Right atrium auricular region (tissue), 2 donors: ENCODE measurements at places on chromosomes 7 and 10.

DNA sequence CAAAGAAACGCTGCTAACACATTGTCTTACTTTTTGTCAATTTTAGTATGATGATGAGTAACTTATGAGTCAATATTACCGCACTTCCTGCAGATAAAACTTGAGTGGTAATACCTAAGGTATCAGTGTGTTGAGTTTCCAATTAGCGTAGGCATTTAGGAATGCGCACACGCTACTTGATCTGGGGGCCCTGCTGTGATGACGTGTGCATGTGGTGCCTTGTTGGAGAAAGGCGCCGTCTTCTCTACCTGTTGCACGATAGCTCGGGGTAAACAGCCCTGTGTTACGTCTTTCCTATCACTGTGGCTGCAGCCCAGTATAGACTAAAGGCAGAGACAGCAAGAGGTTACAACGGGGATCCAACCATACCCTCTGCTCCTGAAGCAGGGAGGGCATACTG is 476.8 kb upstream of the ADARB2 start:
- no peak for DNase-seq

GRCh38 chr7:134766779-134767519 is 12.5 kb upstream of the CALD1 start:
- no peak for DNase-seq

DNA sequence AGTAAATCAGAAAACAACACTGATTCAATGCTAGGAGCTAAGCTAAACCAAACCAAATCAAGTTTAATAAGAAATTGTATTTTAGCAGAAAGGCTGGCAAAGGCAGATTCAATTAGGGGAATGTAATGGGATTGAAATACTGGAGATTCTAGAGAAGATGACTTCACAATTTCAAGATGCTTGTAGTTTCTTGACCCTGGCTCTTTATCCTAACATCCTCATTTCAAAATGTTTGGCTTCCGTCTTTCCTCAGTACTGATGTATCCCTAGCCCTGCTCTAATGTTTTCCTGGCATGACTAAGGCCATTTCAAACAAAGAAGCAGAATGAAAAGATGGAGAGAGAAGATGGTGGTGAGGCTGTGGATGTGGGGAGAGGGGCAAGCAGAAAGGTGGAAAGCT is 2.7 kb upstream of the JCAD start:
- no peak for DNase-seq

GRCh38 chr7:94250124-94250523 is 144.6 kb upstream of the COL1A2 start:
- DNase-seq = no peak

DNA sequence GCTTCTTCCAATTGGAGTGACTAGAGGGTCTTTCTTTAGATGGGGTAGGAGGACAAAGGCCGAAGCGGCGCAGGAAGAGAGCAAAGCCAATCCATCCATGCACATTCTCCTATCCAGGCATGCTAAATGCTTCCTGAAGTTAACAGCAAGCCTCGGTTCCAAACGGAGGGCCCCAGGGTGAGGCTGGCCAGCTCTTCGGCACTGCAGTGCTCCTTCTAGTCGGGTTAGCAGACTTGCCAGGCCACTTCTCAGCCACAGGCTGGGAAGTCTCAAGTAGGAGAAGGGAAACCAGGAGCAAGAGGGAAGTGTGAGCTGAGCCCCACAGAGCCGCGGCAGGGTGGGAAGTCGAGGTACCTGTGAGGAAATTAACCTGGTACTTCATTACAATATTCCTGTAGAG is 253.8 kb upstream of the INHBA start:
- DNase-seq = no peak

GRCh38 chr7:128707752-128708151 is 31.4 kb upstream of the CALU start:
- DNase-seq = no peak

DNA sequence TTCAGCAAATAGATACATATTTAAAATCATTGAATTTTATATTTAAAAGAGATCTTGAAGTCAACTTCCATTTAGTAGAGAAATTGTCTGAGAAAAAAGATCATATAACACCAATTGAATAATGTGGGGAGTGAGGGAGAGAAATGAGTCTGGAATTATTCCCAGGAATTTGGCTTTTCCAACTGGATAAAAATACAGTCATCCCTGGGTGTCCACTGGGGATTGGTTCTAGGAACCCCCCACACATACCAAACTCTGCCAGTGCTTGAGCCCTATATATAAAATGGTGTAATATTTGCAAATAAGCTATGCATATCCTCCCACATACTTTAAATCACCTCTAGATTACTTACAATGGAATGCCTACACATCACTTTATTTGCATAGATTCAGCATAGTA is 162.8 kb upstream of the SEMA3C start:
- no peak for DNase-seq

DNA sequence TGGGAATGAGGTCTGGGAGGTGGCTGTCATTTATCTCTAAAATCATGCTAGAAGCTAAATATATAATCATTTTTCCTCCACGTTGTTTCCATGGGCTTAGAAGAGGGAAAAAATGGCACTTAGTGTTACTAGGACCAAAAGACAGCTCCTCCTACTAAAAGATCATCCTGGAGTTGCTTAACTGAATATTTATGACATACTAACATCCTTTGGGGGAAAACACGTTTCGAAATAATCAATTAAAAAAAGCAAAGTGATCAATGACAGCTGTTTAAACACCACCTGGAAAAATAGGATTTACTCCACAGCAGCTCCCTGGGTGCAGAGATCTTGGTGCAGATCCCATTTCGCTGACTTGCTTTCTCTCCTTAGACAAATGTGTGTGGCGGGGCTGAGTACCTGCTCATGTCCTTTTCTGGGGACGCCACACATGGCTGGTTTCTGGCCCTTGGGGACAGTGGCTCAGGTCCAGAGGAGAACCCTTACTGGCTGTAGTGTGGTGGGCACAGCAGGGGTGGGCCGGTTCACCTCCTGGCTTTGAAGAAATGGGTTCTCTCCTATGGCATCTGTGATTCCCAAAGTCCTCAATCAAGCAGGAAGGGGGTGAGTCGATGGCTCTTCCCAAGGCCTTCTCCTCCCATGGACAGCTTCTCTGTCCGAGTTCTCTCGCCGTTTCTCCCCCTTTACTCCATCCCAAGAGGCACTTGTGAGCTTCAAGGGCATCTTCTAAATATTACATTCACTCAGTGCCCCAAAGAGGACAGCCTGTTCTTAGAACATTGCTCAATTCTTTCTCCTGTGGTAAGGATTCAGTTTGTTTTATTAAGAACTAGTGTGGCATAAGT is 156.4 kb upstream of the KLF14 start:
- no peak for DNase-seq

- DNase-seq = no peak
Measured at GRCh38 chr7:1672851-1673486, 2.9 kb downstream of the ELFN1 start.

DNA sequence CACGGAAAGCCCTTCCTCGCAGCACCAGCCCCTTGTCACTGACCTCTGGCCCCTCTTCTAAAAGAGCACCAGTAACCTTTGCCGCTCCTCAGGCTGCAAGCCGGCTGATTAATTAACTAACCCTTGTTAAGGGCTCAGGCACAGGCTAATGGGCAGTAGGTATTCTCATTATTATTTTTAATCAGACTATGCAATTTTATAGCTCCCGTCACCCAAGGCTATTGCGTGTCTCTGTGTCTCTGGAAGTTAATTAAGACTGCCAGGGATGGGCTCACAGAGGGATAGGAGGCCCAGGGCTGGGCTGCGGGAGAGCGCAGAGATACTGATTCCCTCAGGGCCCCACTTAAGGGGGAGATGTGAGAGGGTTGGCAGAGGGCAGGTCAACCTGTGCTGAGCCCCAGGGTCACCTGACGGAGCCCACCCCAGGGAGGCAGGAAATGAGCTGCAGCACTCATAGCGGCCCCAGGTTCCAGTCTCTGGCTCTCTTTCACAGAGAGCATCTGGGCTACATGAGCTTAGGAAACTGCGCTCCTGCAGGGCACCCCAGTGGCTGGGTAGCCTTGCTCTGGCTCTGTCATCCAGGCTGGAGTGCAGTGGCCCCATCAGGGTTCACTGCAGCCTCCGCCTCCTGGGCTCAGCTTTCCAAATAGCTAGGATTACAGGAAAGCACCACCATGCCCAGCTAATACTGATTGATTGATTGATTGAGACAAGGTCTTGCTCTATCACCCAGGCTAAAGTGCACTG is 92.2 kb upstream of the LRRC4 start:
- peak; percentile 38 for DNase-seq

GRCh38 chr10:86218160-86218559 is 148.4 kb downstream of the GRID1 start:
- DNase-seq = no peak

DNA sequence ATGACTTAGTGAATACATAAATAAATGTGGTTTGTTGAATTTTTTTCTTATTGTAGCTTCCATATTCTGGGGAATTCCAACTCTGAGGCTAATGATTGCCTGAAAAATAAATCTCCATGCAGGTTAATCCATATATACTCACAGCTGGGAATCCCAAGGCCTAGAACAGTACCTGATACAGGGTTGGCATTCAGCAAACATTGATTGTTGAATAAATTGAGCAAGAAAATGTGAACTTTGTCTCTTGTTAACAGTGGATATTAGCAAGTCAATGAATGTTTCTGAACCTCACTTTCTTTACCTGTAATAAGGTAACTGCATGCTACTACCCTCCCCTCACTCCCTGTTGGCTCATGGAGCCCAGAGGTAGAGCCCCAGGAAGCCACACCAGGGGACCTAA is 253.6 kb upstream of the AOAH start:
- DNase-seq = no peak

- DNase-seq = no peak
Measured at GRCh38 chr10:62811159-62811875, 4.8 kb downstream of the EGR2 start.

DNA sequence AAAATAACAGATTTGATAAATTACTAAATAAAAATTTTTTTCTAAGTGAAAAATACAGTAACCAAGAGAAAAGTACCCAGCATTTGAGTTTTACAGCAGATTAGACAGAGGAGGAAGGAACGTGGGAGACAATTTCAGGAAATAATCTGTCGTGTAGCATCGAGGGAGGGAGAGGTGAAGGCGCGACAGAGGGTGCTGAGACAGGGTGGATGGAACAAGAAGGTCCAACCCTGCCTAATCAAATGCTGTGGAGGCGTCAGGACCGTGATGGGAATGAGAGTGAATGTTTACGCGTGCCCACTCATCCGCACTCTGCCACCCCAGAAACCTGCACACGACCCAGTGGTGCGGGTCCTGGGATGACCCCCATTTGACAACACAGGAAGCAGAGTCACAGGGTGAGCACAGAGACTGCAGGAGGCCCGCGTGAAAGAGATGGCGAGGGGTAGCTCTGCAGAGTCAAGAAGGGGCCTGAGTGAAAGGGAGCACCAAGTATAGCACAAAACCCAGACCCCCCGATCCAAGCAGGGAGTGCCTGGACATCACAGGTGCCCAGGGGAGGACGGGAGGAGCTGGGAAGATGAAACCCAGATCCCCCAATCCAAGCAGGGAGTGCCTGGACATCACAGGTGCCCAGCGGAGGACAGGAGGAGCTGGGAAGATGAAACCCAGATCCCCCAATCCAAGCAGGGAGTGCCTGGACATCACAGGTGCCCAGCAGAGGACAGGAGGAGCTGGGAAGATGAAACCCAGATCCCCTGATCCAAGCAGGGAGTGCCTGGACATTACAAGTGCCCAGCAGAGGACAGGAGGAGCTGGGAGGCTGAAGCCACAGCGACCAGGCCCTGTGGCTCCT is 558.9 kb downstream of the DNAJB6 start:
- no peak for DNase-seq

DNA sequence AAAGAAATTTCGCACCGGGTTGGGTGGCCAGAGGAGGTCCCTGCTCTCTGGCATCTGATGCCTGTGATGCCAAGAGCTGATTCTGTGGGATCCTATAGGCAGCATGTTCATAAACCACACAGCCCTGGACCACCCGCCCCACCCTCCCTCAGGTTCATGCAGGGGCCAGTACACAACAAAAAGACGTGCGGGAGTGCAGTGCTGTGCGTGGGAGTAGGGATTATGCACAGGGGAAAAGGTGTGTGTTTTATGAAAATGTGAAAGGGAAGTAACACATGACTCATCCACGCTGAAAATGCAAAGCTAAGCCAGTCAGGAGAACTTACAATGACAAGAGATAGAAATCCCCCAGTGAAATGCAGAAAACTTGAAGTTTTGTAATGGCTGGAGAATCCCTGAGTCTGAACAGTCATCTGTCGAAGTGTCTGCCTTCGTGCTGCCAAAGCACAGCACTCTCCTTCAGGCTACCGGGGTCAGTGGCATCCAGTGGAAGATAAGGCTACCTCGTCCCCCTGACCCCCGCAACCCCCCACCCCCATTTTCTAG is 1.1 kb downstream of the KIAA1217 start:
- no peak for DNase-seq

- no peak for DNase-seq
Measured at GRCh38 chr7:117675497-117676435, 195.9 kb downstream of the CFTR start.

GRCh38 chr7:100825215-100825671 is 2.1 kb downstream of the EPHB4 start:
- no peak for DNase-seq

GRCh38 chr7:139674752-139675126 is 103.1 kb downstream of the HIPK2 start:
- no peak for DNase-seq

GRCh38 chr10:33178026-33178755 is 156.3 kb downstream of the NRP1 start:
- DNase-seq = no peak

DNA sequence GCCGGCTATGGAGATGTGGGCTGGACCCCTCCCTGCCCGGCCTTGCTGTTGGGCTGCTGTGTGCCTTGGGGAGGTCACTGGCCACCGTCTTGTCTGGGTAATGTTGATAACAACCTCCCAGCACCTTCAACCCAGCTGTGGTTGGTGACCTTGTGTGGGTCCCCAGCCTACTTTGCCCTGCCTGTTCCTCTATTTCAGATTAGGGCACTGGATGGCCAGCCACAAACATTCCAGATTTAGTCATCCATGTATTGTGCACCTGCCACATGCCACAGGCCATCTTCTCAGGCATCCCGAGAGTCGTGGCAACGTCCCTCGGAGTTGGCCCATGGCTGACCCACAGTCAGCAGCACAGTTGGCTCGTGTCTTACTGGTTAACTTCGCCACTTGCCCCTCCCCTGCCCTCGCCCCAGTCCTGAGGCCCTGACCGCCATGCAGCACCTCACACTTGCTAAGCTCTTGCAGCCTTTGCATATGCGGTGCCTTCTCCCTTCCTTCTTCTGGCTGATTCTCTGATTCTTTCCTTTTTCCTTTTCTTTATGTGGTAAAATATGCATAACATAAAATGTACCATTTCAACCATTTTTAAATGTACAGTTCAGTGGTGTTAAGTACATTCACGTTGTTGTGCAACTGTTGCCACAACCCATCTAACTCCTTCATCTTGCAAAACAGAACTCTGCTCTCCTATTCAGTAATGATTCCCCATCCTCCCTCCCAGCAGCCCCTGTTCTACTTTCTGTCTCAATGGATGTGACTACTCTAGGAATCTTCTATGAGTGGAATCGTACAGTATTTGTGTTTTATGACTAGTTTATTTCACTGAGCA is 60.6 kb downstream of the PRF1 start:
- no peak for DNase-seq

DNA sequence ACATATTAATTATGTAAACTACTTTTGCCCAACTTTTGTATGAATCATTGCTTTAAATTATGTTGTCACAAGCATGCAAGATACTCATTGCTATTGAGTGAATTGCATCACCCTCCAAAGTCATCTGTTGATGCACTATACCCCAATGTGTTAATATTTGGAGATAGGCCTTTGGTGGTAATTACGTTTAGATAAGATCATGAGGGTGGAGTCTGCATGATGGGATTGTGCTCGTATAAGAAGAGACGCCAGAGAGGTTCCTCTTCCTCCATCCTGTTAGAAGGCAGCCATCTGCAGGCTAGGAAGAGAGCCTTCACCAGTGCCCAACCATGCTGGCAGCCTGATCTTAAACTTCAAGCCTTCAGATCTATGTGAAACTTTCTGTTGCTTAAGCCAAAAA is 95.3 kb upstream of the MAGI2 start:
- DNase-seq = no peak
